ENCODE measurements at places on chromosomes 1 and 21.
A peak's percentile ranks its signal among the peaks of the same experiment; 100 is the strongest.

DNA sequence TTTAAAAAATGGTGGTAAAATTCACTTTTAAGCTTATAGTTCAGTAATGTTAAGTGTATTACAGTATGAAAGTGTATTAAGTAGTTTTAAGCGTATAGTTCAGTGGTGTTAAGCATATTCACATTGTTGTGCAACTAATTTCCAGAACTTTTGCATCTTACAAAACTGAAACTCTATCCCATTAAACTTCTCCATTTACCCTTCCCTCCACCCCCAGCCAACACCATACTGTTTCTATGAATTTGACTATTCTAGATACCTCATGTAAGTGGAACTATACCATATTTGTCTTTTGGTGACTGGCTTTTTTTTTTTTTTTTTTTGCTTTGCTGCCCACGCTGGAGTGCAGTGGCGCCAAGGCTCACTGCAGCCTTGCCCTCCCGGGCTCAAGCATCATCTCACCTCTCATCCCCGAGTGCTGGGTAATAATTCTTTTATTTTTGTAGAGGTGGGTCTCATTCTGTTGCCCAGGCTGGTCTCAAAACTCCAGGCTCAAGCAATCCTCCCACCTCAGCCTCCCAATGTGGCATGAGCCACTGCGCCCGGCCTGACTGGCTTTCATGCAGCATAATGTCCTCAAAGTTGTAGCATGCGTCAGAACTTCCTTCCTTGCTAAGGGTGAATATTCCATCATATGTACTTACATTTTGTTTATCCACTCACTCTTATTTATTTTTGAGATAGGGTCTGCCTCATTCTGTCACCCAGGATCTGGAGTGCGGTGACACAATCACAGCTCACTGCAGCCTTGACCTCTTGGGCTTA is 45.1 kb upstream of the BMP8B start:
- no peak for DNase-seq

- no peak for DNase-seq
Observed at GRCh38 chr1:150484431-150484830, 2.8 kb upstream of the TARS2 start.

DNA sequence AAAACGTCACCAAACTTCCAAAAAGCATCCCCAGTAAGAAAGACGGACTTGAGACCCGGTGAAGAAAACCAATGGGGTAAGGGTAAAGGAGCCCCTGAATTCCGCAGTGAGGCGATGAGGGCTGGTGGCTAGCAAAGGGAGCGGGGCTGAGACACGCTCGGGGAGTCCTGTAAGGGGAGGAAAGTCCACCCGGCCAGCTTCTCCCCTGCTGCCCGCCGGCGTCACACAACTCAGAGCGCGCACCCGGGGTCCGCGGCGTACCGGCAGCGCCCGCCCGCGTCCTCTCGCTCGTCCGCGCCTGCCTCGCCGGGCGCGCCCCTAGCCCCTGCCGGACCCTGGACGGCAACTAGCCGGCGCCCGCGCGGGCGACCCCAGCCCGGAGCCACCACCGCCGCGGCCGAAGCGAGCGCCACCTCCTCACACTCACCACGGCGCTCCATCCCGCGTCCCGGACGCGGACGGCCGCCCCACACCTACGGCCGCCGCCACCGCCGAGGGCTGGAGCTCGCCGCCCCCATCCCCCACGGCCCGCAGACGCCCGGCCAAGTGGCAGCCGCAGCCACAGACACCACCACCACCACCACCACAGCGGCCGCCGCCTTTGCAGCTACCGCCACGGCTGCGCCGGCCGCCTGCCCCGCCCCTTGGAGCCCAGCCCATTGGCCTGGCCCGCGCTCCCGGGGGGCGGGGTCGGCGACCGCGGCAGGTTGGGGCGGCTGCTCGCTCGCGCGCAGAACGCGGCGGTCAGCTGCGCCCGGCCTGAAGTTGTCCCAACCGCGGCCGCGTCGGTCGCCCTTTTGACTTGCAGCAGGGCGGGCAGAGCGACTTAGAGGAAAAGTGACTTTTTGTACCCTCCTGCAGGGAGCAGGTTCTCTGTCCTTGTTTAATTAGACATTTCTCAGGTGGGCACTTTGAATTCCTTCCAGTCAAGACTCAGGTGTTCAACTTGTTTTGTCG is 10.0 kb upstream of the ARHGAP29 start:
- no peak for DNase-seq

- no peak for DNase-seq
Observed at GRCh38 chr1:70719154-70719553, 308.1 kb downstream of the CTH start.

DNA sequence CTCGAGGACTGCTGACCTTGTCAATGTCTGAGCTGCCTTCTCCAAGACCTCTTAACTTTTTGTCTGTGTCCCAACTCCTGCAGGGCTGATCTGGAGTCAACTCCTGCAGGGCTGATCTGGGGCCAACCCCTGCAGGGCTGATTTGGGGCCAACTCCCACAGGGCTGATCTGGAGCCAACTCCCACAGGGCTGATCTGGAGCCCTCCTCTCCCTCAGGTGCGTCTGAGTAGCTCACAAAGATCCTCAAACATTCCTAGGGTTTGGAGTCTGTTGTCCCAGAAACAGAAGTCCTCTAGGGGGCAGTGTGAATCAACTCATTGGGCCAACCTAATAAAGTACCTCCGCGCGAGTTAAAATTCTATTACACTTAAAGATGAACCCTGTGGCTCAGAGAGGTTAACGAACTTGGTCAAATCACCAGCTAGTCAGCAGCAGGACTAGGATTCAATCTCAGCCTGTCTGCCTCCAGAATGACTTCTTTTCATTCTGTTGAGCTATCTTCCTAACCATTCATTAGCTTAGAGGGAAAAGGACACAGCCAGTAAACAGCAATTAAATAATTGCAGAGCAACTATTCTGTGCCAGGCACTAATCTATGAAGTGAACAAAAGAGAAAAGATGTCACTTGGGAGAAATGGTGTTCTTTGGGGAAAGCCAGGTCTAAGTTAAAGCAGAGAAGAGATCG is 17.2 kb upstream of the RLF start:
- peak; percentile 35 for DNase-seq

- DNase-seq = no peak
Observed at GRCh38 chr1:190579552-190580193, 102.0 kb upstream of the BRINP3 start.

GRCh38 chr1:20322081-20322824 is 31.6 kb downstream of the VWA5B1 start:
- DNase-seq = no peak

DNA sequence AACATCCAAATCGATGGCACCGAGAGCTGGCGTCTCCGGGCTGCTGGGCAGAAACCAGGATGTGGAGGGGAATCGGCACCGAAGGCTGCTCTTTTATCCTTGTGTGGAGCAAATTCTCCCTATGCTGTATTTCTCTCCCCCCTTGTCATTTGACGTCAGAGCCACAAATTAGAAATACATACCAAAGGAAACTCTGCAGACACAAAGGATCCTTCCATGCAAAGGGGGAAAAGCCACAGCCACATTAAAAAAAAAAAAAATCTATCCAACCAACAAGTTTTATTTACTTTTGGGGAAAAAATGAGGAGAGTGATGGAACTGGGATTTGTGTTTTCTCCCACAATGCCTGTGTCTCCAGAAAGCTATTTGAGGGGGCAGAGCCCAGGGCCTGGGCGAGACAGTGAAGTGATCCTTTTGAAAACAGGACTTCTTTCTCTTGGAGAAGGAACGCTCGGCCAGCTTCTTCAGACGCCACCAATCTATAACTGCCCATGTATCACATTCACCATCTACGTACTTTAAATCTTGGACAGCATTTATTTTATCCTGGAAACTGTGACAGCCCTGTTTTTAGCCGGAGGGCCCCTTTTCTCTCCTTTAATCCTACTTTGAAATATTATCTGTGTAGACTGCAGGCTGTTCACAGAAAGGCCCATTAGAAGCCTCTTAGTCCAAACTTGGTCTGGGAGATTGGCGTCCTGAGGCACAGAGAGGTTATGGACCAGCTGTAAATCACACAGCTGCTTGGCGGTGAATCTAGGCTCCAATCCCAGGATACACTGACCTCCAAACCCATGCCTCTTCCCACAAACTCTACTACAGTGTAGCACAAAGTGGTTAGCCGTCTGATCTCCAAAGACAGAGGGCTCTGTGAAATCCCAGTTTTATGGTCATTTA is 4.5 kb downstream of the KANK4 start:
- no peak for DNase-seq

DNA sequence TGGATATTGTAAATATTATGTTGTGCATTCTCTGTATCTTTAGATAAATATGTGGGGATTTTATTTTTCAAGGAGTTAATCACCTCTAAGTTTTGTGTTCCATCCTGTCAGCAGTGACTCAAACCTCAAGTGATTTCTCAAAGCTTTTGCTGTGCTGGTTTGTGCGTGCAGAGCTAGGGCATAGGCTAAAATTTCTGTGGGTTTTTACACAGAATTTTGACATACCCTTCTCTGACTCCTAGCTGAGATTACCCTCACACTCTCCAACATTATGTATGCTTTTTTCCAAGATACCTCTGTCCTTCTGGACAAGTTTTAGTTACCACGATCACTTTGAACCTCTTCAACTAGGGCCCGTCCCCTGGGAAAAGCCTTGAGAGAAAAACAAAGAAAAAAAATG is 384.9 kb downstream of the NCAM2 start:
- DNase-seq = no peak

DNA sequence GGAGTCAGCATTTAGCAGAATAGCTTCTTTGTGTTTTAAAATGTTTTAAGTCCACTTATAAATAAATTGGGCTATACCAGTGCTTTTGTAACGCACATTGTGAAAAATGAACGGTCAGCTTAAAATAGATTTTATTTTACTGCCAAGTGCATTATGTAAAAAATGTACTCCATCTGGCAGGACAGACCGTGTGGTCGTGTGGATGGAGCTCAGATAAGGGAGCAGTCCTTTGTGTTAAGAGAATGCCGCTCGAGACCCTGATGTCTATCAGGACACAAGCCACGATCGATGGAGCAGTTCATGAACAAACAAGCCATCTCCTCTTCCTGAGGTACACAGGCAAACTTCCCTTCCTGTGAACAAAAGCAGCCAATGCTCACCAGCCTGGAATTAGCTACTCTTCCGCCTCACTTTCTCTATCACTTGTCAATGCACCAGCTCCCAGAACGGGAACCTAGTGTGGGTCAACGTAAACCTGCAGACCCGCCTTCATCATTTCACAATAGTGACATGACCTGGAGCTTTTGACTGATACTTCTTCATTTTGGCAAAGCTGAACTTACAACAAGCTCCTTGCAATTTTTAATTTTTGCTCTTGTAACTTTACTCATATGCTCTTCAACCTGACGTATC is 243.5 kb downstream of the TGFB2 start:
- DNase-seq = no peak

GRCh38 chr1:206691604-206692003 is 6.9 kb downstream of the MAPKAPK2 start:
- no peak for DNase-seq

- DNase-seq = no peak
Observed at GRCh38 chr1:220093361-220094015, 444 bp upstream of the IARS2 start.

GRCh38 chr1:31105646-31106045 is 40.1 kb upstream of the PUM1 start:
- DNase-seq = no peak

- DNase-seq = no peak
Observed at GRCh38 chr21:42366292-42367010, at the start of gene TFF1. Gene TFF1 (minus strand): TSS chr21:42366535. CDS start chr21:42366495, 40 bp downstream.

- DNase-seq = no peak
Observed at GRCh38 chr1:169081503-169082123, 24.9 kb upstream of the ATP1B1 start.

GRCh38 chr1:53544728-53545515 is 85.7 kb downstream of the DMRTB1 start:
- DNase-seq = no peak

DNA sequence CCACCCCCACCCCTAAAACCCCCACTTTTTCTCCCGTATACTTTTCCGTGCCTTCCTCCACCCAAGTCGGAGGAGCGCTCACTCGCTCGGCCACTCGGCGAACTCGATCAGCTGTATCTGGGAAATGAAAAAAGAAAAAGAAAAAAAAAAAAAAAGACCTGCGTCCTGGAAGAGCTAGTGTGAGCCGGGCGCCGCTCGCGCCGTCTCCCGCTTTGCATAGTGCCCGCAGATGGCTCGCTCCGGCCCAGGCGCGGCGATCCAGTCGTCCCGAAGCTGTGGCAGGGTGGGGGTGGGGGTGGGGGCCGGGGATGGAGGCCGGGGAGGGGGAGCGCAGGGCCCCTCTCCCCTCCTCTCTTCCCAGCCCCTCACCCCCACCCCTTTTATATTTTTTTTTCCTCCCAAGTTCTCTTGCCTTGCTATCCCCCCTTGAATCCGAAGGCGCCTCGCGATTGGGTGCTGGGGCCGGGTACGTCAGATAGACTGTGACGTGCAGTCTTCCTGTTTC is 299 bp upstream of the PROX1 start:
- no peak for DNase-seq

DNA sequence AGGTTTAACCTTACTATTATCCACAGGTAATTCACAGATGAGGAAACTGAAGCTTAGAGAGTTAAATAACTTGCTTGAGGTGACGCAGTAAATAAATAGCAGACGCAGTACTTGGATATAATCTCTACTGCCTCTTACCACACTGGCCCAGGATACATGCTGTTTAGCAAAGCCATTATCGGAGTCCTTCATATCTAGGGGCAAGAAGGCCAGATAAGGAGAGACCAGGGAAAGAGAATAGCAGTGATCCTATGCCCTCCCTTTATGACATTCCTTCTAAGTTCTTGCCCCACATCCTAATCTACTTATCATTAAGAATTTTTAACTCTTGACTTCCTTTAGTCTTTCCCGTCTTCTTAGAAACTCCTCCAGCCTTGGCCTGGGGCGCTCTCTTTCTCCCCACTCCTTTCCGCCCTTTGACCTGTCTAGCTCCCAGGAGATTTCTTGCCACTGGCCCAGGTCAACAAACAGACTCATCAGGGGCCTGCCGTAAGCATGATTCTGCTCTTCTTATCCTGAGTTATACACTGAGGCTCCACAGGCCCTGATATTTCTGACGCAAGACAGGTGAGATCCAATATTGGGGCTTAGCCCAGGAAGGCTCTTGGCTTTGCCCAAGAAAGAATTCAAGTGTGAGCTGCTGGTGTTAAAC is 11.4 kb upstream of the SLAMF1 start:
- no peak for DNase-seq

GRCh38 chr1:43427524-43427923 is 26.2 kb downstream of the HYI start:
- no peak for DNase-seq

DNA sequence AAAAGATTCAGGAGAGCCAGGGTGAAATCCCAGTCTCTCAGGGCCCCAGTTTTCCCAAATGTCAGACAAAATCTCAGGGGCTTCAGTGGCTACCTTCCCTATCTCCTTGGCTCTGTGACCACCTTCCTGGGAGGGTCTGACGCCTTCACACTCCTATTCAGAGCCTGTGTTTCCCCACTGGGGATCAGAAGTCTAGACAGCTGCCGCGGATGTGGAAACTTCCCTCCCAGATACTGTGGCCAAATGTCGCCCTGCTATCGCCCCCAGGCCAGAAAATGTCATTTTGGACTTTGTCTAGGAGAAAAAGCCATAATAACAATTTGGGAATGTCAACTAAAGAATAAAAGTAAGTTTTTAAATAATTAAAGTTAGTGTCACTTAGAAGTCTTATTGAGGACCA is 15.9 kb downstream of the A3GALT2 start:
- DNase-seq = no peak

All from stimulated activated naive CD4-positive, alpha-beta T cell (primary cell).